ENCODE measurements at places on chromosomes 7 and 10. TPM values are rescaled to one million over a fixed set of nuclear protein-coding genes. Genes with fewer than 3 reads are reported as not detected.

Gene NCF1
- 5.7 TPM for total RNA-seq

DNA sequence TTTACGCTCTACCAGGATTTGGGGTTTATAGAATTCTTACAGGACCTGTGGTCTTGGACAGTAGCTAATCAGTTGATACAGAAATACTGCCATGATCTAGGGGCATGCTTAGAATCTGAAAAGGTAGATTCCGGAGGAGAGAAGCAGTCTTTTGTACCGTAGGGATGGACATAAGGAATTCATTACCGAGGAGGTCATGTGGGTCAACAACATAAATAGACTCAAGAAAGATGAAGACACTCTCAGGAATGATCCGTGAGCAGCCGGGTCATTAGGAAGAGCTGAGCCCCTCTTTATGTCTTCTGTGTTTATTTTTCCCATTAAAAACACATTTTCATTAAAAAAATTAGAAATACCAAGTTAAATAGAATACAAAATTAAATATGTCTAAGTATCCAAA is 160.1 kb upstream of the TNS3 start:
- ATAC-seq = no peak
- H3K27me3 ChIP-seq = no peaks in the 10 kb centered on the region
- H3K36me3 ChIP-seq = no peaks in the 10 kb centered on the region
- no peaks in the 10 kb centered on the region for H3K4me1 ChIP-seq
- H3K4me3 ChIP-seq = no peak overlapping the region

GRCh38 chr10:70932392-70933196 is 44.2 kb upstream of the PCBD1 start:
- H3K4me1 ChIP-seq = no peaks in the 10 kb centered on the region
- H3K36me3 ChIP-seq = no peaks in the 10 kb centered on the region
- peaks cover 8% of the 10 kb centered on the region for H3K27me3 ChIP-seq
- no peak overlapping the region for H3K4me3 ChIP-seq
- ATAC-seq = no peak

DNA sequence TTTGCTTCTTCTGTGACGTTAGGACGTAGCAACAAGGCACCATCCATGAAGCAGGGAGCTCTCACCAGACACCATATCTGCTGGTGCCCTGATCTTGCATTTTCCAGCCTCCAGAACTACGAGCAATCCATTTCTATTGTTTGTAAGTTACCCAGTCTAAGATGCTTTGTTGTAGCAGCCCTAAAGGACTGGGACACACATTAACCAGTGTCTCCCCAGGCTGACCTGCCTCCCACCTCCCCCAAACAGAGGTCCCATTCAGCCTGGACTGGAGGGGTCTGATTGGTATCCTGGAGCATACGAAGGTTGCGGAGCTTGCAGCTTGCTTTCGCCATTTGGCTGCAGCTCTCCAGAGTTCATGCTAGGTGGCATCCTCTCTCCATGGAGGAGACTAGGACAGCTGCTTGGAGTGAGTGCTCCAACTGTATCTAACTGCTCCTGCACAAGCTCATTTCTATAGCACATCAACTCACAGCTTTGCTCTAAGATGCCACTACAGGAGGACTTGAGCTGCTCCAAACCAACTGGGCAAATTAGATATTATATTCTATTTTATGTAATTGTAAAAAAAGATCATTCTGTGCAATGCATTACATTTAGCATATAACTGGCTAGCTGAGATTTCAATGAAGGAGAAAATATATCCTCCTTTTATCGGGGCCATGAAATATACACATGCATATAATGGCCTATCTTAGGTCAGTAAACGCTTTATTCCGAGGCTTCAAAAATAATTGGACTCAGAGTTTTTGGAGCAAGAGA is 8.0 kb upstream of the GRK5 start:
- H3K36me3 ChIP-seq = no peaks in the 10 kb centered on the region
- no peak overlapping the region for H3K4me3 ChIP-seq
- H3K27ac ChIP-seq = no peak overlapping the region
- ATAC-seq = peak; percentile 86

DNA sequence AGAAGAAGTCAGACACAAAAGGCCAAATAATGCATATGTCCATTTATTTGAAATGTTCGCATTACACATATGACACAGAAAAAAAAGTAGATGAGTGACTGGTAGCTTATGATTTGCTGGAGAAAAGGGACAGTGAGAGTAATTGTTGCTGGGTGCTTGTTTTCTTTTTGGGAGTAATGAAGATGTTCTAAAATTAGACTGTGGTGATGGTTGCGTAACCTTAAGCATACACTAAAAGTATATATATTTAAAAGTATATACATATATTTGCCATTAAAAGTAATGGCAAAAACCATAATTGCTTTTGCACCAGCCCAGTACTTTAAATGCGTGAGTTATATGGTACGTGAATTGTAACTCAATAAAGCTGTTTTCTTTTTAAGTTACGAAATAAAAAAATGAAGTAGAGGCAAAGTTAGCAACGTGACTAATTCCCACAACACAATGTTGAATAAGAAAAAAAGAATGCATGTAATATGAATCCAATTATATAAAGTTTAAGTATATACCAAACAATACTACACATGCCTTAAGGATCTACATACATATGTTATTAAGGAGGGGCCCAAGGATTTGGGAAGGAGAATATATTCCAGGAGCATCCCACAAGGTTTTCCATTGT is 360.4 kb upstream of the CELF2 start:
- peaks cover 4% of the 10 kb centered on the region for H3K4me1 ChIP-seq
- no peaks in the 10 kb centered on the region for H3K36me3 ChIP-seq
- no peaks in the 10 kb centered on the region for H3K27me3 ChIP-seq
- no peak overlapping the region for H3K27ac ChIP-seq
- no peak overlapping the region for H3K4me3 ChIP-seq

Gene PON3
- total RNA-seq = 0.59 TPM

DNA sequence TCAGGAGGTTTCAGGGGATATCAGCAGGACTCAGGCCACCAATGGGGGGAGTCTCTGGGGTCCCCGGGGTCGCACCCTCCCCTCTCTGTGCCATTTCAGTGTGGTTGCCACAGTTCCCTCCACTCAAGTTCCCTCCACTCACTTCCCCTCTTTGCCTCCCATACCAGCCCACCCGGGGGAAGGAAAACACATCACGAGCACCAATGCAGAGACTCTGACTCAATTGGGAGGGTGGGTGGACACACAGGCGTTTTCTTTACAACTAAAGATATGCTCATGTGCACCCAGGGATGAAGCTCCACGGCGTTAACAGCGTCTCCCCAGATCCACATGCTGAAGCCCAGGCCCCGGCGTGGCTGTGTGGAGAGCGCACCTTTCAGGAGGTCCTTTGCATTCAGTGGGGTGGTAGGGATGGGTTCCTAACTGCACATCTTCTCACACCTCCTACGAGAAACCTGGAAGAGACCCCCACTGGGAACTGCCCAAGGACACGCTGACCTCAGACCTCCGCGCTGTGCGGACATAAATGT is 254.1 kb downstream of the ZMYND11 start:
- H3K4me3 ChIP-seq = no peak overlapping the region
- H3K27ac ChIP-seq = no peak overlapping the region
- H3K36me3 ChIP-seq = peaks cover 72% of the 10 kb centered on the region
- no peaks in the 10 kb centered on the region for H3K27me3 ChIP-seq
- H3K4me1 ChIP-seq = peaks cover 22% of the 10 kb centered on the region
- no peak for ATAC-seq

DNA sequence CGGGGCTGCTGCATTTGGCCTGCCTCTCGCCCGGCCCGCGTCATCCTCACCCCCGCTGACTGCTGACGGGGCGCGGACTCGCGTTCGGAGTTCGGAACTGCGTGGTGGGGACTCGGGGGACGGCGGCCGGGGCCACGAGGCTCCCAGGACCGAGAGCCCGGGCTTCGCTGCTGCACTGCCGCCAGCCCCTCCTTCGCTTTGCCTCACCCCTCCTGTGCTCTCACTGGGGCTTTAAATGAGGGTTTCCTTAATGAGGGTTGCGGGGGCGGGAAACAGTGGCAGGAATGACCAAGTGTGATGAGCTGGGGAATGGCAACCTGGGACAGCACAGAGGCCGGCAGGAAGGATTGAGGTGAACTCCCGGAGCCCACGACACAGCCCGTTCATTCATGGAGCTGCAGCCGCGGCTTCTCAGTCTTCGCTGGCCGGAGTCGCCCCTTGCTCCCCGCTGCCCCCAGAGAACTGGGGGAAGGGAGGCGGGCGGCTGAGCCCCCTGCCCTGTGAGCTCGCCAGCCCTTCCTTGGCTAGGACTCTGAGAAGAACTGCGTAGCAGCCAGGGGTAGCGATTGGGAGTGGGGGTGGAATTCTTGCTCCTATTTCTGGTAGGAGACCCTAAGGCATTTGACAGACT is 1.5 kb upstream of the LRRC4 start:
- peak overlapping the region; percentile 24 for H3K27ac ChIP-seq
- no peaks in the 10 kb centered on the region for H3K36me3 ChIP-seq
- H3K4me3 ChIP-seq = peak overlapping the region; percentile 62
- peaks cover 8% of the 10 kb centered on the region for H3K4me1 ChIP-seq
- peak; percentile 4 for ATAC-seq

Gene ZNF485
- 2.6 TPM for total RNA-seq

Data from gastroesophageal sphincter (tissue), 4 donors.